Fibroblast of the aortic adventitia (primary cell): ENCODE measurements at places on chromosomes 16 and 17. TPM values are rescaled to one million over a fixed set of nuclear protein-coding genes. Genes with fewer than 3 reads are reported as not detected.

Gene ZNF689
- 7.0 and 8.1 TPM in 2 replicates for total RNA-seq

Gene RILP
- total RNA-seq = 9.7 and 10.7 TPM in 2 replicates

Gene P2RX1
- not detected in 2 replicates for total RNA-seq

Gene TMC8
- total RNA-seq = not detected in 2 replicates

Gene KRTAP9-3
- total RNA-seq = not detected in 2 replicates

Gene DHRS11
- 1.1 and 4.1 TPM in 2 replicates for total RNA-seq

Gene CHMP6
- total RNA-seq = 17.4 TPM in 2 replicates

Gene MAPT
- total RNA-seq = 0.54 and 1.9 TPM in 2 replicates

Gene PRSS27
- total RNA-seq = 0.65 and 1.3 TPM in 2 replicates

Gene ZNF747
- total RNA-seq = 14.0 and 16.0 TPM in 2 replicates

Gene DNAAF1
- 0.09 TPM in 1 of 2 replicates, not detected in the other for total RNA-seq

Gene SPNS3
- not detected in 2 replicates for total RNA-seq

Gene SRSF2
- 62.8 and 109 TPM in 2 replicates for total RNA-seq

Gene ASPHD1
- total RNA-seq = 0.98 and 1.5 TPM in 2 replicates

Gene ASPA
- total RNA-seq = 1.9 and 9.7 TPM in 2 replicates

Gene YBX2
- not detected in 2 replicates for total RNA-seq

Gene INO80E
- 6.5 and 36.5 TPM in 2 replicates for total RNA-seq

Gene SAMD14
- 1.6 and 5.1 TPM in 2 replicates for total RNA-seq

Gene KRTAP9-4
- total RNA-seq = not detected in 2 replicates
